ENCODE measurements at places on chromosomes 16 and 17.

DNA sequence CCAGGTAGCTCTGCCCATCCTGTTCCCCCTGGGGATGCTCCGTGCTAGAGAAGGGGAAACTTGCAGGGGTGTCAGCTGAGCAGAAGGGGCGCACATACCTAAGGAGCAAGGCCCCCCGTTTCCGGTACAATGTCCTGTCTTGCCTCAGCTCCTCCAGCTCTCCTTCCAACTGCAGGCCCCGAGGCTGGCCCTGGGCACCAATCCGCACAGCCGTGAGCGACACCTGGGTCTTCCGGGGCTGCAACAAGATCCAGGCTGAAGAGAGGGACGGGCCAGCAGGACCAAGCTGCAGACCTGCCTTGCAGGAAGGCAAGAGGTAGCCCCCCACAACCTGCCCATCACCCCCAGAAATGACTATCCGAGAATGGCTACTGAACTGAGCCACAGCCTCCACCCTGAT lies 102.6 kb downstream of the RMI2 start:
- DNase-seq, result no peak

- DNase-seq, result no peak
Observed at GRCh38 chr17:76032073-76032779, 5.1 kb upstream of the EVPL start.

DNA sequence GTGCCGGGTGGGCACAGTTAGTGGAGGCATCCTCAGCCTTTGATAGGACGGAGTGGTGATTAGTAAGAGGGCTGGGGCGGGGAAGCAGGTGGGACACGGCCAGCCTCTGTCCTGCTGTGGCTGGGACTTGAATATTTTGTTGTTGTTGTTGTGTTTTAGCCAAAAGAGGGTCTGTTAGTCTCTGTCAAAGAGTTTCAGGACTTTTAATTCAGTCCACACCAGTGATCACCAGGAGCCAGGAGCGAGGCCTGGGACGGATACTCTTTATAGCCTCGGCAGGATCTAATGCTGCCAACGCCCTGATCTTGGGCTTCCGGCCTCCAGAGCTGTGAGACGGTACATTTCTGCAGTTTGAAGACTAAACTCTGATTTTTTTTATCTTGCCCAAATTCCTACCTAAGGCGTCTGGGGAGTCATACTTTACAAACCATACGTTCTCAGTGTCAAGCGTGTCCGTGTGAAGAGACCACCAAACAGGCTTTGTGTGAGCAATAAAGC lies 2.9 kb upstream of the RNF213 start:
- no peak for DNase-seq

- no peak for DNase-seq
Observed at GRCh38 chr16:27595993-27596392, 46.0 kb downstream of the KATNIP start.

DNA sequence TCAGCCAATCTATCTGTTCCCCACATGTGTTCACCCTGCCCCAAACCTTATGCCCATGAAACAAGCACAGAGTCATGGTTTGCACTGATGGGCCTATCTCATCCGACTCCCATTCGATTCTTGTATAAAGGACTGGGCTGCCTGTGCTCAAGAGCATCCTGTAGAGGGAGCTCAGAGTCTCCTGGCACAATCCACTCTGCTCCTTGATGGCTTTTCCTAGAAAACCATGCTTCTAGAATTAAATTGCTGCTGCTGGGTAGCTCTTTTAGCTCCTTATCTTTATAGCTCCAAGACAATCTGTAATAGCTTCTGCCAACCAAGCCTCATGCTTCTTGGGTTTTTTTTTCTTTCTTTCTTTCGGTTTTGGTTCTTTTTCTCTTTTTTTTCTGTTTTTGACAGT lies 9.7 kb downstream of the ZNF19 start:
- DNase-seq, result no peak

GRCh38 chr16:50280932-50281331 lies 14.6 kb downstream of the ADCY7 start:
- no peak for DNase-seq

DNA sequence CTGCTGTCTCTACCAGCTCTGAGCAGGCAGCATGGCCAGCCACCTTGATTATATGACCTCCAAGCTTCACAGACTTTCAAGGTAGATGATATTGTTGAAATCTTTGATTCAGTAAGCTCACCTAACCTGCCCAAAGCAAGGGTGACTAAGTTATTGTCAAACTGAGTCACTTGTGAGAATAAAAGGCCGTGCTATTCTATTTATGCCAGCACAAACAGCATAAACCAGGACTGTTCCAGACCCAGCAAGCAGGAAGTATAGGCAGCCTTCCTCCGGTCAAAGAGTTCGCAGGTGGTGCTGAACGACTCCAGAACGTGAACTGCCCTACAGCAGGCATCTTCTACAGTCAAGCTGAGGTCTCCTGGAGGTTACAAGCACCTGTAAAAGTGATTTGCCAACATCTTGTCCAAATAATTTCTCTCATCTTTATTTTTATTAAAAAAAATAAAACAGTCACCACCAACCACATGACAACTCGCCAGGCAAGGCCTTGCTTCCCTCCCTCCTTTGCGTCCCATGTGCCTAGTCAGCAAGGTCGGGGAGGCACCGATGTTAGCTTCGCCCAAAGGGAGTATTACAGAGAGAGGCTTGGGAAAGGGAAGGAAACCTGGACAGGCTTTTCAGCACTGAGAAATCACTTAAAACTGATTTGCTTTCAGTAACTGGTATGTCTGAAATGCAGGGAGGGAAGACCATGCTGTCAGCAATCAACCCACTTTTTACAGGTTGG lies 10.8 kb downstream of the ARL2BP start:
- DNase-seq, result no peak

GRCh38 chr16:21060027-21060510 lies 90.6 kb downstream of the DNAH3 start:
- DNase-seq, result no peak

DNA sequence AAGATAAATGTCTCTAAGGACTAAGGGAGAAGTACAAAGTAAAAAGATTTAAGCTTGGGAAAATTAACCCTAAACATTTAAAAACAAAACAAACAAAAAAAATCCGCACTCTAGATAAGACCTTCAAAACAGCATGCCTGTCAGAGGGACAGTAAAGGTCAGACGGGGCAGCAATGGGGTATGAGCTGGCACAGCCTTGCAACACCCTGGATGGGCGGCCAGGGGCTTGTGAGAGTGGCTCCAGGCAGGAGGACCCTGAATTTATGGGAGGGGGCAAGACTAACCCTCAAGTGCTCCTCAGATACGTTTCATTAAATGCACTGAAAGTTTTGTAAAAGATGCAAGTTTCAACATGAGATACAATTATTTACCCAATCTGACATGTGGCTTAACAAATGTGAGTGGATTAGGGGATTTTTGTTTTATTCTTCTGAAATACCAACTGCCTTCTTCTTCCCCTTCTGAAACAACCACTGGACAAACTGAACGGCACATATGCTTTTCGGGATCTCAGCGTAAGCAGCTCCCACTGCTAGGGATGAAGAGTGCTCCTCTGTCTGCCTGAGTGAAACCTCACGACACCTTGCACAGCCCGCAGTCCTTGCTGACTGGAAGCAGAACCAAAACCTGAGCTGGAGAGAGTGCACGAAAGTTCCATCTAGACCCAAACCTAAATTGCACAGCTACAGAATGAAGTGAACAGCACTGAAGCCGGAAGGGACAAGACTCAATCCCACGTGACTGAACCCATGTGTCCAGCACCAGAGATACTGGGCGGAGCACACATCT lies 128.4 kb downstream of the ANKRD11 start:
- no peak for DNase-seq

- DNase-seq, result no peak
Observed at GRCh38 chr17:2059547-2060384, 4.9 kb downstream of the HIC1 start.

- no peak for DNase-seq
Observed at GRCh38 chr16:73356401-73357079, 308.6 kb upstream of the ZFHX3 start.

GRCh38 chr17:17206913-17207335 lies 791 bp upstream of the PLD6 start:
- no peak for DNase-seq

GRCh38 chr16:57318240-57318970 lies 33.9 kb upstream of the PLLP start:
- DNase-seq, result no peak

GRCh38 chr17:55699181-55699860 lies 23.3 kb downstream of the TMEM100 start:
- no peak for DNase-seq

DNA sequence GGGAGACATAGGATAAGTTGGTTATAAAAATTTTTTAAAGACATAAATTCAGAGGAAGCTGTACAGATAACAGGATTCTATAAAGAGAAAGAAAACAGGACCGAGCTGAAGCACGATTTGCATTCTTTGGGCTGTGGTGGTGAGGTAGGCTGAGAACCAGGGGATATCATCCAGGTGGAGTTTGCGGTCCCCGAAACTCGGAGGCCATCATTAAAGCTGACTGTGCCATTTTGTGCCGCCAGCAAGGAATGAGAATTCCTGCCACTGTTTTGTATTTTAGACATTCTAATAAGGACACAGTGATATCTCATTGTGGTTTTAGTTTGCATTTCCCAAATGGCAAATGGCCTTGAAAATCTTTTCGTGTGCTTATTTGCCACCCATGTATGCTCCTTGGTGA lies 197.9 kb downstream of the IRF8 start:
- no peak for DNase-seq

DNA sequence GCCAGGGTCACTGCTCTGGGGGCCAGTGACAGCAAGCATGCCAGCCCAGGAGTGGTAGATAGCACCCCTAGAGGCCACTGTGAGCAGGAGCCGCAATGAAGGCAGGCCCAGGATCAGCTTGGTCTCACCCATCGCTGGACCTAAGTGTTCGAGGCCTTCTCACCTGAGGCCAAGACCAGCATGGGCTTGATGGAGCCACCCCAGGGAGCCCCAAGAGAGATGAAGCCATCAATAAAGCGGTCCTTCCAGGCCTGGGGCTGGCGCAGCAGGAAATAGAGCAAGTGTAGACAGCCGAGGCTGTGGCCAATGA lies 1.8 kb downstream of the LCAT start:
- DNase-seq, result no peak

GRCh38 chr17:58161566-58161965 lies 5.2 kb upstream of the OR4D2 start:
- DNase-seq, result no peak

- no peak for DNase-seq
Observed at GRCh38 chr16:22355487-22355908, 18.9 kb downstream of the CDR2 start.

DNA sequence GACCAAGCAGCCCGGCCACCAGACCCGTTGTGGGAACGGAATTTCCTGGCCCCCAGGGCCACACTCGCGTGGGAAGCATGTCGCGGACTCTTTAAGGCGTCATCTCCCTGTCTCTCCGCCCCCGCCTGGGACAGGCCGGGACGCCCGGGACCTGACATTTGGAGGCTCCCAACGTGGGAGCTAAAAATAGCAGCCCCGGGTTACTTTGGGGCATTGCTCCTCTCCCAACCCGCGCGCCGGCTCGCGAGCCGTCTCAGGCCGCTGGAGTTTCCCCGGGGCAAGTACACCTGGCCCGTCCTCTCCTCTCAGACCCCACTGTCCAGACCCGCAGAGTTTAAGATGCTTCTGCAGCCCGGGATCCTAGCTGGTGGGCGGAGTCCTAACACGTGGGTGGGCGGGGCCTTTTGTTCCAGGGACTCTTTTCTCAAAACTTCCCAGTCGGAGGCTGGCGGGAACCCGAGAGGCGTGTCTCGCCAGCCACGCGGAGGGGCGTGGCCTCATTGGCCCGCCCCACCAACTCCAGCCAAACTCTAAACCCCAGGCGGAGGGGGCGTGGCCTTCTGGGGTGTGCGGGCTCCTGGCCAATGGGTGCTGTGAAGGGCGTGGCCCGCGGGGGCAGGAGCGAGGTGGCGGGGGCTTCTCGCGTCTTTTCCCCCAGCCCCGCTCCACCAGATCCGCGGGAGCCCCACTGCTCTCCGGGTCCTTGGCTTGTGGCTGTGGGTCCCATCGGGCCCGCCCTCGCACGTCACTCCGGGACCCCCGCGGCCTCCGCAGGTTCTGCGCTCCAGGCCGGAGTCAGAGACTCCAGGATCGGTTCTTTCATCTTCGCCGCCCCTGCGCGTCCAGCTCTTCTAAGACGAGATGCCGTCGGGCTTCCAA lies at the start of gene SLC2A4:
Gene SLC2A4, plus strand, starts transcription at position 645 of the 879 bp plus-strand sequence. Its CDS starts 217 bp downstream, at position 862.
- peak; percentile 82 for DNase-seq

GRCh38 chr17:57286399-57287105 lies 30.2 kb downstream of the MSI2 start:
- DNase-seq, result no peak

GRCh38 chr16:25925421-25925820 lies 233.7 kb downstream of the HS3ST4 start:
- DNase-seq, result no peak

DNA sequence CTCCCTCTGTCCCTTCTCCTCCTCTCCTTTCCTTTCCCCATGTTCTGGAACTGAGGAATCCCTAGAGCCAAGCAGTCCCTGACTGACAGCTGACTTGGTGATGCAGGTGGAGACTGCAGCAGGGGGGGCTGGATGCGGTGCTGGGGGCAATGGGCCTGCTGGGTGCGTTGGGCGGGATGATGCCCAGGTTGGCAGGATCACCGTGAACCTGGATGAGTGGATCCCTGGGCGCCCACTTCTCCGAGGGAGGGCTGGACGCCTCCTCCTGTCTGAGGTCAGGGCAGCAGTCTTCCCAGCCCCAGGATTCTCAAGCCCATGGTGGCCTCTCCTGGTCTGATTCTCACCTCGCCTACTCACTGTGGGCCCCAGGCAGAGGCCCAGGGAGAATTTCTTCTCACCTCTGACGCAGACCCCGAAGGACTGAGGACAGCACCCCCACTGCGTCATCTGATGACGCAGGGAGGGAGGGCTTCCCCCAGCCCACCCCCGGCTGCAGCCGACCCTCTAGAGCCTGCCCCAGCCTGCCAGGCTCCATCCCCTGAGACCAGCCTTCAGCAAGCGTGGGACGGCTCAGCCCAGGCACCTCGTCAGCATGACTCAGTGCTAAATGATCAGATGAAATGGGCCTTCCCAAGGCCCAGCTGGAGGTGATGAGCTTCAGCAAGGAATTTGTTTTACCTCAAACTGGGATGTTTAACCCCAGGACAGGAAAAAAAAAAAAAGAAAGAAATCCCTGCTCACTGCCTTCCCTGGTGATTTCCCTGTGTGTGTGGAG lies 188.0 kb upstream of the TNRC6C start:
- peak; percentile 6 for DNase-seq

DNA sequence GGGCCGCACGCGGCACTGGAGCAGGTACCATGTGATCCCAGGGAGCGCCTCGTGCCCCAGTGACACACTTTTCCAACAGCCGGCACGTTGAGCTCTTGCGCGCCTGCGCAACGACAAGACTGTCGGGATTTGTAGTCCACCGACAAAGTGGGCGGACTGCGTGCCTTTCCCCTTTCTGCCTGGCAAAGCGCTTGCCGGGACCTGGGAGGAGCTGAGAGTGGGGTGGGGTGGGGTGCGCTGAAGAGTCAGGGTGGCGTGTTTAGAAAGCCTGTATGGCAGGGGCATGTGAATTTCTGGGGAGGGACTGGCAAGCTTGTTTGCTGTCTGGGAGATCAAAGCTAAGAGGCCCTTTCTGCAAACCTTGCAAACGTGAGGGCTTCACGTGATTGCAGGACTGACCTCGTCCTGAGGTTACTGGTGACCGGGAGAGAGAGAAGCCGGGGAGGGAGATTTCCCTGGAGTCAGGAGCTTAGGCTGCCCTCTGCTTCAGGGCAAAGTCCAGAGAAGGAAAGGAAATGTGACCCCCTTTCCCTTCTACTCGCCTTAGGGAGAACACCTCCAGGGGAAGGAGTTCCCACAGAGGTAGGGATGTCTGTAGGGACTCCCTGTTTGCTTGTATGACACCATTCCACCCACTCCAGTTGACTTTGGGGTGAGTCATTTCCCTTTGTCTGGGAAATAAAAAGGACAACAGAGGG lies 429 bp upstream of the NR1D1 start:
- DNase-seq, result peak; percentile 92

GRCh38 chr17:33580215-33580614 lies 287.1 kb upstream of the ASIC2 start:
- DNase-seq, result no peak

GRCh38 chr17:19719355-19720209 lies 3.2 kb upstream of the SLC47A2 start:
- no peak for DNase-seq
